ENCODE measurements at places on chromosomes 4 and X. TPM values are rescaled to one million over a fixed set of nuclear protein-coding genes. Genes with fewer than 3 reads are reported as not detected.

GRCh38 chr4:1974840-1975239 lies 33.9 kb downstream of the NELFA start:
- no peak for DNase-seq

DNA sequence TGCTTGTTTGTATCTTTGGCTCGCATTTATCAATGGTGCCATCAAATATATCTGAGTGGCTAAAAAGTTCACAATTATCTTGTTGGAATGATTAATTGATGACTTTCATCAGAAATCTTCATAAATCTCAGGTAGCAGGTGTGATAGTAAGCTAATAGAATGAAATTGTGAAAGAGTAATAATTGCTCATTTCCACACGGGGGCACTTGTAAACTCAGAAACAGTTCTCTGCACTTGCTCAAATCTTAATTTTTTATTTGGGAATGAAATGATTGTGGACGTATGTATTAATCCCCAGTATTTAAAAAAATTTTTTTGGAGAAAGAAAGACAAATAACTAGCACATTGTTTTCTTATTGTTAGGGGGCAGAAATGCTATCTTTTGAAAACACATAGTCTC lies 132.8 kb downstream of the DTHD1 start:
- DNase-seq = no peak

DNA sequence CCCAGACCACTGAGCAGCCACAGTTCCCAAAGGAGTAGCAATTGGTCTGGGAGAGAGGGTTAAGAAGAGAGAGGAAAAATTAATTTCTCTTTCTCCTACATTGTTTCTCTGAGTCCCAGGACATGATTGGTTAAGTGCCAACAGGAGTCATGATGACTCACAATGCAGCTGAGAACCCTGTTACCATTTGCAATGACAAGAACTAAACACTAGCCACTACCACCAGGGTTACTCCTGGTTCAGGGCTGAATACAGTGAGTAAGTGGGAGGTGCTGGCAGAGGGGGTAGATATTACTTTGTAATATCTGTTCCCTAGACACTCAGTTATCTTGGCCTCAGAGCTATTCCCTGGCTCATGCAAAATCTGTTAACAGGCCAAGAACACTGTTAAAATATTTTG lies 18.0 kb downstream of the ETDC start:
- DNase-seq = no peak

DNA sequence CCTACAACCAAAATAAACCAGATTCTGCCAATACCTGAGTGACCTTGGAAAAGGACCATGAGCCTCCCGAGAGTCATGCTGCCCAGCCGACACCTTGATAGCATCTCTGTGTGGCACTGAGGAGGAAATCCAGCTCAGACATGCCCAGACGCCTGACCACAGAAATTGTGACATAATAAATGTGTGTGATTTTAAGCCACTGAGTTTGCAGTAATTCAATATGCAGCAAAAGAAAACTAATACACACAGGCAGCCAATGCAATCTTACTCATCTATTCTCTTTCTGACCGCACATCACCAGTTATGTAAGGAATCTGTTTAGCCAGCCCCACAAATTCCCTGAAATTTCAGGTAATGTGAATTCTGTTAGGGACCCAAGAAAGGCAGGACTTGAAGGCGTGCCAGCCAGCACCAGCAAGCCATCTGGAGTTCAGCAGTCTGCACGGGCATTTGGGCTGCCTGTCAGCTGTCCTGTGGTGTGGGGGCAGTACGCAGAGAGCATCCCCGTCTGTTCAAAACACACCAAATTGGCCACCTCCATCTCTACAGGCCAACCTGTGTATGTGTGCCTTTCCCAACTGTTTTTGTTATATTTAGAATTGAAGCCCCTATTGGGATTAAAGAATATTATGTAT lies 176.4 kb downstream of the NLGN4X start:
- no peak for DNase-seq

- no peak for DNase-seq
Measured at GRCh38 chr4:35982318-35982717, 262.0 kb downstream of the ARAP2 start.

CDKL2 gene
- 0.14 TPM for total RNA-seq
